ENCODE measurements at places on chromosomes 5 and 9. TPM values are rescaled to one million over a fixed set of nuclear protein-coding genes. Genes with fewer than 3 reads are reported as not detected.

GRCh38 chr5:168076561-168076991 lies 214.9 kb upstream of the WWC1 start:
- no peaks in the 10 kb centered on the region for H3K27me3 ChIP-seq
- H3K36me3 ChIP-seq = no peaks in the 10 kb centered on the region
- no peak overlapping the region for H3K4me3 ChIP-seq
- DNase-seq = no peak
- no peaks in the 10 kb centered on the region for H3K4me1 ChIP-seq

DNA sequence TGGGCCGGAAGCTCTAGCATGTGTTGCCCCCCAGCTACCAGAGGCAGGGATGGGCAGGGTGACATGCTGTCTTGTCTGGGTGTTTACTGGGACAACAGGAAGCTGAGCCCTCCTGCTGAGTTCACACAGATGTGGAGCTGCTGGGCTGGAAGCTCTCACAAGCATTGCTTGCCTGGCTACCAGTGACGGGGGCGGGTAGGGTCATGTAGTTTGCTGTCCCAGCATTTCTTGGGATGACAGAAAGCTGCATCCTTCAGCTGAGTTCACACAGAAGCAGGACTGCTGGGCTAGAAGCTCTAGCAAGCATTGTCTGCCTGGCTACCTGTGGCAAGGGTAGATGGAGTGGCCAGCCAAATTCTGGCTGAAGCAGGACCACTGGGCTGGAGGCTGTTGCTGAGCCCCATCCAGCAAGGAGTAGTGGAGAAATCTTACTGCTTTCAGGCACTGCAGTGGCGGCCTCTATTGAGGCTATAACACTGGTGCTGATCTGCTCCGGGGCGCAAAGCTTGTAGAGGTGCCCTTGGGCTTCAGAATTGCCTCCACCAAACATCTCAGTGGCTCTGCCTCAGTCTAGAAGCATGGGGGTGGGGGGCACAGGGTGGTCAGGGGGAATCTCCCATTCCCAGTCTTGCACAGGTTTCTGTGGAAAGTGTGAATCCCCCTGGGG lies 25.1 kb downstream of the POLK start:
- H3K4me1 ChIP-seq = no peaks in the 10 kb centered on the region
- no peak for DNase-seq
- no peak overlapping the region for H3K27ac ChIP-seq
- no peaks in the 10 kb centered on the region for H3K36me3 ChIP-seq
- H3K4me3 ChIP-seq = no peak overlapping the region
- no peaks in the 10 kb centered on the region for H3K27me3 ChIP-seq

DNA sequence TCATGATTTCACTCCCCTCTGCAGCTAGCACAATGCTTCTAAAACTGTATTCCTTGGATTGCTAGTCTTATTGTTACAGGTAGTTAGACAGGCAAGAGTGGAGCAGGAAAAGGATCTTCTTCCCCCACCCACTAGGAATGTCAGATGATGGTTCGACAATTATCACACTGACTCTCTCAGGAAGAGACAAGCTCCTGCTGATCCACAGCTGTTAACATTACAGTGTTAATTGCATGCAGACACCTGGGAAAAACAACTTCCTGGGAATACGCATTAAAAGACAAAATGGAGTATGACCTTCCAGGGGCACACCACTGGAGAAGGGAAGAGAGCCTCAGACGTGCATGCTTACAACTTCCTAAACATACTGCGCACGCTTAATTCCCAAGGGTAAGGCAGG lies 46.2 kb upstream of the LIFR start:
- DNase-seq = no peak
- no peaks in the 10 kb centered on the region for H3K36me3 ChIP-seq
- H3K27ac ChIP-seq = no peak overlapping the region
- H3K27me3 ChIP-seq = no peaks in the 10 kb centered on the region
- H3K4me1 ChIP-seq = no peaks in the 10 kb centered on the region
- H3K4me3 ChIP-seq = no peak overlapping the region

GRCh38 chr9:84436386-84437109 lies 96.0 kb upstream of the SLC28A3 start:
- no peaks in the 10 kb centered on the region for H3K36me3 ChIP-seq
- H3K27ac ChIP-seq = no peak overlapping the region
- DNase-seq = no peak
- H3K27me3 ChIP-seq = no peaks in the 10 kb centered on the region
- no peak overlapping the region for H3K4me3 ChIP-seq

DNA sequence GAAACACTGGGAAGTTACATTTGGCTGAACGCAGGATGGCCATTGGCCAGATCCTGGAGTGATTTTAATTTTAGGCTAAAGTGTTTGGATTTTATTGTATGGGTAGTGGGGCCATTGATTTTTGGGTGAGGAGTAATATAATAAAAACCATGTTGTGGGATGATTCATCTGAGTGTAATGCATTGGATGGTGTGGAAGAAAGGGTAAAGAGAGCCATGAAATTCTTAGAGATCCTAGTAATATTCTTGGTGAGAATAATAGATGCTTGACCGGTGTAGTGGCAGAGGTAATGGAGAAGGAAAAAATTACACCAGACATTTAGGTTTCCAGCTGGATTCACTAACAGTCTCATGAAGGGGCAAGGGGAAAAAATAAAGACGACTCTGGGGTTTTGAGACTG lies 158.1 kb downstream of the NPR3 start:
- no peaks in the 10 kb centered on the region for H3K4me1 ChIP-seq
- no peak overlapping the region for H3K27ac ChIP-seq
- no peak for DNase-seq
- no peaks in the 10 kb centered on the region for H3K36me3 ChIP-seq
- no peak overlapping the region for H3K4me3 ChIP-seq

DNA sequence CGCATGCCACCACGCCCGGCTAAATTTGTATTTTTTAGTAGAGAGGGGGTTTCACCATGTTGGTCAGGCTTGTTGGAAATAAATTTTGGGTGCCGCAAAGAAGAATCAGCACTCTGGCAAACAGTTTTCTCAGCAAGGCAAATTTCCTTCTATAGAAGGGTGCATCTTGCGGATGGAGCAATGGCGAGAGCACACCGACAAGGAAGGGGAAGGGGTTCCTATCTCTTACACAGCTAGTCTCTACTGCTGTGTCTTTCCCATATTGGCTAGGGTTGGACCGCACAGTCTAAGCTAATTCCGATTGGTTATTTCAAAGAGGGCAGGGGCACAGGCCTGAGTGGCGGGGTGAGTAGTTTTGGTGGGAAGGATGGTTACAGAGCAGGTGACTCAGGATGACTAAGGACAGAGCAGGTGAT lies 707 bp downstream of the GTF3C5 start:
- no peak for DNase-seq
- no peaks in the 10 kb centered on the region for H3K27me3 ChIP-seq
- H3K4me1 ChIP-seq = peaks cover 9% of the 10 kb centered on the region
- no peaks in the 10 kb centered on the region for H3K36me3 ChIP-seq

- H3K27me3 ChIP-seq = no peaks in the 10 kb centered on the region
- H3K27ac ChIP-seq = no peak overlapping the region
- H3K36me3 ChIP-seq = no peaks in the 10 kb centered on the region
- no peak overlapping the region for H3K4me3 ChIP-seq
- no peak for DNase-seq
These were observed 92.7 kb upstream of the SMIM23 start for GRCh38 chr5:171692936-171693335.

DNA sequence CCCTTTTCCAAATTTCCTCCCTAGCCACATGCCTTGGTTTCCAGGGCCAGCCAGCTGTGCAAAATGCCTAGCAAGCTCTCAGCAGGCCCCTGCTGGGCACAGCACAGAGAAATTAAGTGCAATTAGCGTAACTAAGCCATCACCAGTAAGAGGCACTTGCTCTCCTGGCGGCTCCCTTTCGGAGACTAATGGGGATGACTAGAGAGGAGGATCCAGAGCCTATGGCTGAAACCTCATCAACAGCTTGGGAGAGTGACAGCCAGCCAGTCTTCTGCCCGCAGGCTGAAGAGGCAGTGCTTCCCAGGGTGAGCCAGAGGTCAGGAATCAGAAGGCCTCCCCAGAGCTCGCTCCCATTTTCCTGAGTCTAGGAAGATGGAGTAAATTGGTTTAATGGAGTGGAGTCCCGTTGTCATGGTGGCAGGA lies 108.4 kb downstream of the KCNIP1 start:
- H3K27me3 ChIP-seq = no peaks in the 10 kb centered on the region
- no peaks in the 10 kb centered on the region for H3K36me3 ChIP-seq
- H3K27ac ChIP-seq = no peak overlapping the region

GRCh38 chr9:89489548-89490530 lies 8.1 kb downstream of the SEMA4D start:
- H3K27ac ChIP-seq = no peak overlapping the region
- no peaks in the 10 kb centered on the region for H3K27me3 ChIP-seq
- H3K4me3 ChIP-seq = no peak overlapping the region
- no peak for DNase-seq
- no peaks in the 10 kb centered on the region for H3K36me3 ChIP-seq

GRCh38 chr5:103178167-103178566 lies 58.1 kb downstream of the PPIP5K2 start:
- H3K27me3 ChIP-seq = no peaks in the 10 kb centered on the region
- no peaks in the 10 kb centered on the region for H3K36me3 ChIP-seq
- no peaks in the 10 kb centered on the region for H3K4me1 ChIP-seq
- no peak overlapping the region for H3K27ac ChIP-seq

DNA sequence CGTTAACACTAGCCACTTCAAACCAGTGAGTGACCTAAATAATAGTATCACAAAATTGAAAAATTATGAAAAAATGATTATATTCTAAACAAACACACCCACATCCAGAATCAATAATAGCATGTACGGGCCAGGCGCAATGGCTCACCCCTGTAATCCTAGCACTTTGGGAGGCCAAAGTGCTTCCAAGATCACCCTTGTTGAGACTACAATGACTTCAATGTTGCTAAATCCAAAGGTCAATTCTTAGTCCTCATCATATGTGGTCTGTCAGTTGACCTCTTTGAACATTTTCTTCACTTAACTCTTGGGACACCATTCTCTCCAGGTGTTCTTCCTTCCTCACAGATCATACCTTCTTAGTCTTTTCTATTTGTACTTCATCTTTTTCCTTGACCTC lies 11.3 kb downstream of the RIOK2 start:
- no peak overlapping the region for H3K4me3 ChIP-seq
- peaks cover 8% of the 10 kb centered on the region for H3K36me3 ChIP-seq
- no peak overlapping the region for H3K27ac ChIP-seq
- H3K27me3 ChIP-seq = no peaks in the 10 kb centered on the region

DNA sequence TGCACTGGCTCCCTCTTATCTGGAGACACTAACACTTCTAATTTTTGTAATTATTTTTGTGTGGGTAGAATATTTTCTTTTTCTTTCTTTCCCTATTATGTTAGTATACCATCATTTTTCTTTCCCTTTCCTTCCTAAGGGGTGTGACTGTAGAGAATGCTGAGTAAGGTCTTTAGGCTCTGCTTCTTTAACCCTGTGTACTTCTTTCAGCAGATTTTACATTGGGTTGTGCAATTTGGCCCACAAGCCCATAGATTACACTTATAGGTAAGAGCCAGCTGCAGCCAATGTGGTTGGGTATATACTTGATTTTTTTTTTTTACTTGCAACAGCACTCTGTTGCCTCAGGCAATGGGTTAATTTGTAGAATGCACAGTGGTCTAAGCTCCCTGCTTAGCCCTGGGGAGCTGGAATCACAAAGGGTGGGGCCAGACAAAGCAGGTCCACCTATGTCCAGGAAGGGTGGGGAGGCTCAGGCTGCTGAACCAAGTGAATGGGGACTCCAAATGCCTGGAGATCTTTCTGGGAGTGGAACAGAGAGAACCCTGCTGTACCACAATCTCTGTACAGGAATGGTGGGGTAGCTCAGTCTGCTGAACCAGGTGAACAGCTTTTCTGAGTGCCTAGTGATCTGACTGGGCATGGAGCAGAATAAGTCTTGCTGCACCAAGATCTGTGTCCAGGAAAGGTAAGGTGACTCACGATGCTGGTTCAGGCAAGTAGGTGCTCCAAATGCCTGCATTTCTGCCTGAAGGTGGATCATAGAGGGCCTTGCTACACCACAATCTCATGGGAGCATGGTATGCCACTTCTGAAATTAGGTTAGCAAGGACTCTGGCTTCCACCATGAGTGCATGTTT lies 64.9 kb downstream of the SLC25A46 start:
- H3K27ac ChIP-seq = no peak overlapping the region
- no peaks in the 10 kb centered on the region for H3K27me3 ChIP-seq
- H3K36me3 ChIP-seq = no peaks in the 10 kb centered on the region
- DNase-seq = no peak
- no peaks in the 10 kb centered on the region for H3K4me1 ChIP-seq

GRCh38 chr5:75512383-75513074 lies 838 bp downstream of the POLK start:
- H3K27ac ChIP-seq = peak overlapping the region; percentile 53
- H3K36me3 ChIP-seq = no peaks in the 10 kb centered on the region
- peaks cover 6% of the 10 kb centered on the region for H3K4me1 ChIP-seq
- no peaks in the 10 kb centered on the region for H3K27me3 ChIP-seq

REEP2 gene
- 0.42 TPM for total RNA-seq

ZFP37 gene
- 0.64 TPM for total RNA-seq

STC2 gene
- total RNA-seq = 2.5 TPM

SLC36A1 gene
- 20.2 TPM for total RNA-seq

TSSK1B gene
- not detected for total RNA-seq

CCDC183 gene
- 2.4 TPM for total RNA-seq

CARTPT gene
- total RNA-seq = 0.67 TPM

NKD2 gene
- 0.94 TPM for total RNA-seq

ZFP2 gene
- 1.0 TPM for total RNA-seq
